ENCODE measurements at places on chromosomes 4 and X.

DNA sequence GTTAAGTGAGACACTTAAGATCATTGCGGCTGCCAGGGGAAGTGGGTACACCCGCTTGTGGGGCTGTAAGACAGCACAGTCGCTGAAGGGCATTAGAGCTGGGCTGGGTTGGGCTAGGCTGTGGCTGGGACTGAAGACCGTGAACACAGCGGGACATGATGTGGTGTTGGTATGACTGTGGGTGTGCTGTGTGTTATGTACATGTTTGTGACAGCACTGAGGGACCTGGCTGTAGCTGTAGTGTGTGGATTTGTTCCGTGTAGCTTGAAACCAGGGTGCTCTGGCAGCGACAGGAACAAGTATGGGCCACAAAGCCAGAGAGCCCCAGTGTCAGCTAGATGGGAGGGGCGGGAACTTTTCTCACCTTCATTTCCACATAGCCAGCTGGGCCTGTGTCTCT lies 82.1 kb downstream of the NHSL2 start:
- no peak for DNase-seq

DNA sequence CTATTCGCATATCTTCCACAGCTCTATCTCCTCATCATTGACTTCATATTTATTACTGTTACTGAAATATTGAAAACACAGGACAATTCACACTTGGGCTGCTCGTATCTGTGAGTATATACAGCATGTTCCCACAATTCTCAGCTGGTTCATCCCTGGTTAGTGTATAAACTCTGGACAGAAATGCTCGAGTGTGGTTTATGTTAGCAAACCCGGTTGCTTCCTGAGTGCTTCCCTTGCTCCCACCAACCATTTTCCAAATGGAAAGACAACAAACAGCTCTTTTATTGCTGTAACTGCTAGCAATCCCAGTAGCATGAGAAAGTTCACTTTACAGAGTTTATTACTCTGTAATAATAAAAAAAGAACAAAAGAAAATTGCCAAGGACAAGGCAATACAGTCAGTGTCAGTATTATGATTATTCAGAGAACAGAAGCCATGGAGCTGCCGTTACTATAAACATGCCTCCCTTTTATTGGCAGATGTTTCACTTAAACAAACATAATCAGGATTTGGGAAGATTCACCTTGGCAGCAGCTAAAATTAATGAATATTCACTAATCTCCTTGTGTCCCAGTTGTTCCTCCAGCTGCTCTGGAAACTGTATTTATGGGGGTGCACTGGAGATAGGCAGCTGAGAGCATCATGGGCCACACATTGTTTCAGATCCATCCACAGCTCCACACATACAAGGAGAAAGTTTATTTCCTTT lies 134.1 kb upstream of the GUCY1A1 start:
- DNase-seq = no peak

- DNase-seq = no peak
Observed at GRCh38 chr4:160299608-160300007, 1196.7 kb downstream of the RAPGEF2 start.

DNA sequence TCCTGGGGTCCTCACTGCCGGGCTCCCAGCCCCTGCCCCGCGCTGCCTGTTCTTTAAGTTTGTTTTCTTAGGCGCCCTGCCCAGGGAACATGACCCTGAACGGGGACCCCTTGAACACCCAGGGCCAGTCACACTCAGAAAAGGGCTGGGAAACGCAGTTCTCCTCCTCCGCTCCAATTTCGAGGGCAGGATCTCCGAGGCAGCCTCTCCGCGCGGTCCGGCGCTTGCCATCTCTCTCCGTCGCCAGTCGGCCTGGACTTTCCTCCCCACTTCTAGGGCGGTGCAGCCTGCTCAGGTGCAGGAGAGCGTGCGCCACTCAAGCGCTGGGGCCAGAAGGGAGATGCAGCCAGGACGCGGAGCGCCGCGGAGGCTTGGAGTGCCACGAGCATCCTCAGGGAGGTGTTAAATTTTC lies 9.9 kb downstream of the PRDM8 start:
- no peak for DNase-seq

DNA sequence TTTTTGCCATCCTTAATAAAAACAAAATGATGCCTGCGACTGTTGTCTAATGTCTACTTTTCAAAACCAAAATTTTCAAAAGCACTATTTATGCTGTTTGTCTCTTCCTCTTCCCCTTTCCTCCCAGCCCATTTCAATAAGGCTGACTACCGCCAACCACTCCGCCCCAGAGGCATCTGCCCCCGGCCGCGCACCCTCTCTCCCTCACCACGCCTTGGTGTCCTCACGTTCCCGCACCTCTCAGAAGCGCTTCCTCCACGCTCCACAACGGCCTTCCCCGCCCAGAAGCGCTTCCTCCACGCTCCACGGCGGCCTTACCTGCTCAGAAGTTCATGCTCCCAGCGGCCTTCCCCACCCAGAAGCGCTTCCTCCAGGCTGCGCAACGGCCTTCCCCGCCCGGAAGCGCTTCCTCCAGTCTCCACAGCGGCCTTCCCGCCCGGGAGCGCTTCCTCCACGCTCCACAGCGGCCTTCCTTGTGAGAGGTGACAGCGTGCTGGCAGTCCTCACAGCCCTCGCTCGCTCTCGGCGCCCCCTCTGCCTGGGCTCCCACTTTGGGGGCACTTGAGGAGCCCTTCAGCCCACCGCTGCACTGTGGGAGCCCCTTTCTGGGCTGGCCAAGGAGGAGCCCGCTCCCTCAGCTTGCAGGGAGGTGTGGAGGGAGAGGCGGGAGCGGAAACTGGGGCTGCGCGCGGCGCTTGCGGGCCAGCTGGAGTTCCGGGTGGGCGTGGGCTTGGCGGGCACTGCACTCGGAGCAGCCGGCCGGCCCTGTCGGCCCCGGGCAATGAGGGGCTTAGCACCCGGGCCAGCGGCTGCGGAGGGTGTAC lies 490.4 kb upstream of the ZFP42 start:
- DNase-seq = no peak

DNA sequence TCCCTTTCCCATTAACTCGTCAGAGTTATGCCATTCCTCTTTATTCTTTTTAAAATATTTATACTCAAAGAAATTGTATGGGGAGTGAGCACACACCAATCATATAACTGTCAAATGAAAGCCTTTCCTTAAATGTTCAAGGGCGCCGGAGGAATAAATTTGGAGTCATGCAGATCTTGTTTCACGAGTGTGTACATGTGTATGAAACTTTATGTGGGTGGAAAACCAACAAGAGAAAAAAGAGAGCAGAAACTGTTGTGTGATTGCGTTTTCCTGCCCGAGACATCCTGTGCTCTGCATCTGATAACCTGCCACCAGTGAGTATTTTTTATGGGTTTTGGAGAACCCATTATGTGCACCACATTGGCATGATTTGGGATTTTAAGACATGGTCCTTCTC lies 88.3 kb downstream of the FHDC1 start:
- DNase-seq = no peak

DNA sequence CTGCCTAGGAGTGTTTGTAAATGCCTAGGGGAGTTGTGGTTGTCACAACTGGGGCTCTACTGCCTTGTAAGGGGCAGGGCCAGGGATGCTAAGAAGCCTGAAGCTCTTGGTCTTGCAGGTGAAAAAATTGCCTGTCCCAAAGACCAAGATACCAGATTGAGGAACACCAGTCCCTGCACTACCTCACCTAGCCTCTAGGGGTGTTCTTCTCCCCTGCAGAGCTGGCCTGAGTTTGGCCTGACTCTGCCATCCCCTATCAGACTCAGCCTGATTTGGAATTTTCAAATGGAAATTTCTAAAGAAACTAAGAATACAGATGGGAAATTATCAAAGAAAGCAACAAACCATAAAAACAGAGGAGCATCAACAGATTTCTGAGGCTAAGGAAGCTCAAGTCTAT lies 90.4 kb downstream of the ZC4H2 start:
- no peak for DNase-seq

DNA sequence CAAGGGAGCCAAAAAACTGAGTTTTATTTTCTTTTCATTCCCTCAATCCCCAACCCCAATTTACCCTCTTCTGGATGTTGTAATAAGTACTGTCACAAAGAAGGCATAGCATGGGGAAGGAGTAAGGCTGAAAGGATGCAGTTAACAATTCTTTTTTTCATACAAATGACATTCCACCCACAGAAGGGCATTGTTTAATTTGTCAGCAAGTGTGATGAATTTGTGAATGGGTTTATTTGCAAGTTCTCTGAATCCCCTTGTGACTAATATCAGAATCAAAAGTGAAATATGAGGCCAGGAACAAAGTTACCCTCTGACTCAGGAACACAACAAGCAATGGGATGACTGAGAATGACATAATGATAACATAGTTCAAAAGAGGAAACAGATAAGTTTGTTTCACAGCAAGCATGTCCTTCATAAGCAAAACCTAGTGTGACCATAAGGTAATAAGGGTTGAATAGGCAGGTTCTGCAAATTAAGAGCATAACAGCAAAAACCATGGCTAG lies 2.1 kb downstream of the GEMIN8 start:
- peak; percentile 63 for DNase-seq

DNA sequence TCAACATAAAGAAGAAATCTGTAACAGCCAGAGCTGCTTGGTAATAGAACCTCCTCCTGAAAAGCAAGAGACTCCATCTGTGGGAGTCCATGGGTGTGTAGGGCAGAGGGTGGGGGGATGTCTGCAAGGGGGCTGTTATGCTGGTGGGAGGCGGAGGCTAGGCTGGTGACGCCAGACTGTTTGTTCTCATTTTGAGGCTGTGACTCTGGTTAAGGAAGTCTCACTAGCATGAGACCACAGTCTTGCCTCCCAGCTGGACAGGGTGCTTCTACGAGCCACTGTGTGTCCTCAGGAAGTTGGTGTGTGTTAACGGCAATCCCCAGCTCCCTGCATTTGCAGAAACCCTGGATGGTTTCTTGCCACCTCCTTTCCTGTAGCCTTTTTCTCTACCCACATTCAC lies 79.8 kb downstream of the NSUN7 start:
- no peak for DNase-seq

DNA sequence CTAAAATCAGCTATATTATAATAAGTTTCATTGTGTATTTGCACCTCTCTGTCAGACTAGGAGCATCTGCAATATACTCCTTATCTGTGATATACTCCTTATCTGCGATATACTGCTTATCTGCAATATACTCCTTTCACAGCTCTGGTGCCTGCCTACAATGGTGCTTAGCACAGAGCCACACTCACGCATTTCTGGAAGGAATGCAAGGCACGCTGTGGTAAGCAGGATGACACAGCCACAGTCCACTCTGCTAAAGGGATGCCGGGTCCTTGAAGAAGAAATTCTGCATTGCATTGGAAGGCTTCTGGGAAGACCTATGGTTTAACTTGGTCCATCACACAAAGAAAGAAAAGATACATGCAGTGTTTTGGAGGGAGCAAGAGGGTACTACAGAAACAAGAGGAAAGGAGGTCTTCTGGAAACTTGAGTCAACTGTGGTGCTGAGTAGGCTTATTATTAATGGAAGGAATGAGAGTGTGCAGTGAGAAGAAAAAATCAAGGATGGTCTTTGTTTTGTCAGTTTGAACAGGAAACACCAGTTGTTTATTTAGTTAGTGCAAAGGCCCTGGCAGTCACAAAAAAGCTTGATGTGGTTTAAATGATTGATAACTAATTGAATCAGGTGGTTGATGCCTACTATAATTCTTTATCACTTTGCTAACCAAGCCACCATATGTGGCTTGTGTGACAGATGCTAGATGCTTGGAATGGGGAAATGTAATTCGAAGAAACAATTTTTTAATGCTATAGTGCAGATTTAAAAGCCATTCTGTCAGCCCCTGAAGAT lies 342.3 kb downstream of the GRXCR1 start:
- peak; percentile 14 for DNase-seq

DNA sequence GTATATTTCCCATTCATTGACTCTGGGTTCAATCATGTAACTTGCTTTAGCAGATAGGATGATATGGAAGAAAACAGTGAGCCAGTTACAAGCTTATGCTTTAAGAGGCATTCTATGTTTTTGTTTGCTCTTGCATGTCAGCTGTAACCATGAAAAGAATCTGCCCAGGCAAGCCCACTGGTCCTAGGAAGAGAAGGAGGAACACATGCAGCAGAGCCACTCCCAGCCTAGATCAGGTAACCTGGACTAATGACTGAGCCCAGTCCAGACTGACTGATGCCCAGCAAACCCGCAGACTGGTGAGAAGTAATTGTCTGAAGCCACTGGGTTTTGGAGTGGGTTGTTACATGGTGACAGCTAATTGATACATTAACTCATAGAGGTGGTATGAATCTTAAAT lies 167.9 kb downstream of the COL4A6 start:
- DNase-seq = no peak

GRCh38 chr4:99033956-99034355 lies 38.4 kb downstream of the METAP1 start:
- DNase-seq = peak; percentile 30

- no peak for DNase-seq
Observed at GRCh38 chr4:133808151-133808550, 393.4 kb downstream of the PABPC4L start.

GRCh38 chr4:7890635-7891393 lies 48.8 kb downstream of the AFAP1 start:
- DNase-seq = peak; percentile 93

GRCh38 chr4:154534296-154534695 lies 15.9 kb downstream of the PLRG1 start:
- DNase-seq = no peak

- DNase-seq = no peak
Observed at GRCh38 chr4:159137176-159137575, 34.3 kb downstream of the RAPGEF2 start.

DNA sequence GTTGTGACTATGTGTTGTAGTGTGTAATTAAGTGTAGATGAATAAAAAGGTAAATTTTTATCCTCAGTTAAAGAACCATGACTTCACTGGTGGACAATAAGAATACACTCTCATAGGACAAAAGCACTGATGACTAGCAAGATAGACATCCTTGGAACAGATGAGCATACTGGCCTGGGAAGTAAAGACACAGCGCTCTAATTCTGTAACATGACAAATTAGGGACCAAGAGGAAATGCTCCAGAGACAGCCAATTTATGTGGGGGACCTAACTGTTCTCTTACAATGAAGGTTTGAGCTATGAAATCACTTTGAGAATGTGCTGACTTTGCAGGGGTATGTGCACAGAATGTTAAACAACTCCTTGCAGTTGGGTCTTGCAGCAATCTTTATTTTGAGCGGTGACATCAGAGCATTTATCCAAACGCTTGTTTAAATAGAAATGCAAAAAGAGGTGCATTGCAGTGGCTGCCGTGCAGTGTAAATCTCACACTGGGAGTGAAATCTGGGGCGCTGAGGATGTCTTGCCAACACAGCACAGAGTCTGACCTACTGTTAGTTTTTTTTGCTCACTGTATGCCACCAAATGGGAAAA lies 109.3 kb downstream of the MAGEC2 start:
- DNase-seq = no peak

DNA sequence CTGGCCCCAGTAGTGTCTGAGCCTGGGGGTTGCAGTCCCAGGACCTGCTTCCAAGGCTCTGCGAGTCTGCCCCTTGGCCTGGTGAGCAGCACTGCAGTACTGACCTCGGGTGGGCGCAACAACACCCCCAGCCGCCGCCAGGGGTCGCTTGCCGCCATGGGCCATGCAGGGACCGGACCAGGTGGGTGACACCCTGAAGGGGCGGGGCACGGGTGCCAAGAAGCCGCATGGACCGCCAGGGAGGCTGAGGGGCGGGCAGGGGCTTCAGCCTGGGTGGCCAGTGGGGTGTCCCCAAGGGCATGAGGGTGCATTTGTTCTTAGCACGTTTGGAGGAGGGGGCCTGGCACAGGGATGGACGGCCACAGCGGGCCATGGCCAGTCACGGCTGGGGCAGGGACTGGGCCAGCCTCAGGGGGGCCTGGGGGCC lies 25.0 kb downstream of the TACC3 start:
- peak; percentile 50 for DNase-seq
